Effector memory CD8-positive, alpha-beta T cell (primary cell): ENCODE measurements at places on chromosomes 2 and 18.

DNA sequence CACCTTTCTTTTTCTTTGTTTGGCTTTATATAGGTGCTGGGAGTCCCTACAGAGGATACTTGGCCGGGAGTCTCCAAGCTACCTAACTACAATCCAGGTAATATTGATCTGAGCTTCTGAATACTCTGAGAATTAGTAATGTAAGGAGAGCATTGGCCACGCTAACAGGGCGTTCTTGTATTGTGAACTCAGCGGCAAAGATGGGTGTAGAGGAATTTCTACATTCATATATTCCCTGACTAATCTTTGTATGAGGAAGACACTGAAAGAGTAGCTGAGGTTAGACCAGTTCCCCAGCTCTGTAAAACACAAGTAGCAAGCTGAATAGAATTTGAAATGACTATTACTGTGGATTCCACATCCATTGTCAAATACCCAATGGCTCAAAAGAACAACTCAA is 48.5 kb downstream of the CDK15 start:
- no peak for DNase-seq

GRCh38 chr2:1528273-1529064 is 115.2 kb downstream of the TPO start:
- DNase-seq: no peak

GRCh38 chr2:68770271-68771111 is 35.9 kb downstream of the ARHGAP25 start:
- DNase-seq: no peak

- no peak for DNase-seq
Observed at GRCh38 chr2:183248866-183249567, 124.8 kb downstream of the NUP35 start.

DNA sequence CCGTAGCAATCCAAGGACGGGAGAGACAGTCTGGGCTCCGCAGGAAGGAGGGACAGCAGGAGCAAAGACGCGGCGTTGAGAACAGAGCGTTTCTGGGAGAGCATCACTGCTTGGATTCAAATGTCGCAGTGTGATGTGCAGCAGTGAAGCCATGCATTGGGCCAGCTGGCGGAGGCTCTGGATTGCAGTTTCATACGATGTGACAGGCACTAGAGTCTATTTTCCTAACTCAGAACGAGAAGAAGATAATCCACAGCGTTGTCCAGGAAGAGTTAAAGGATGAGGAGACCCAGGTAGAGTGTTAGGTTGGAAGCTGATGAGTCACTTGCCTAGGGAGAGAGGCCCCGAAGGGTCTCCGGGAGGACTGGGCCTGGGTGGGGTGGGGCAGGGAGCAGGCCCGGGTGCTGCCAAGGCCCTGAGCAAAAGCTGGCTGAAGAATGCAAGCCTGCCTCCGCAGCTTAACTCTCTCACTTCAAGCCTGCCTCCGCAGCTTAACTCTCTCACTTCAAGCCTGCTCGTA is 17.7 kb upstream of the SEMA4C start:
- DNase-seq: no peak

- DNase-seq: no peak
Observed at GRCh38 chr2:133674066-133674432, 105.8 kb upstream of the NCKAP5 start.

DNA sequence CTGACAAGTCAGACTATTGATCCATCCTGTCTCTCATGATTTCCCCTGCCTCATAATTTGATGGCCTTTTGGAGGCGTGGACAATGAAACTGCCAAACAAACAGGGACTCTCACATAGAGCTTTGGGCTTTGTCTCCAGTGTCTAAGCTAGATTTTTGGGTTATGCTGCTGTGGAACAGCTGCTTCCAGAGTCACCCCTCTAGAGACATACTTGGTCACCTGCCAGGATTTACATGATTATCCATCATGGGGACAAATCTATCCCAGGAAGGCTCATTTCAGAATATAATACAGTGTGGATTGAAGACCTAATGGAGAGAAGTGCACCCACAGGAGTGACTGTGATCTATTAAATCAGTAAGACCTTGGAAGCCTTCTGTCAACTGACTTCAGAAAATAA is 159.6 kb downstream of the SLC8A1 start:
- no peak for DNase-seq

DNA sequence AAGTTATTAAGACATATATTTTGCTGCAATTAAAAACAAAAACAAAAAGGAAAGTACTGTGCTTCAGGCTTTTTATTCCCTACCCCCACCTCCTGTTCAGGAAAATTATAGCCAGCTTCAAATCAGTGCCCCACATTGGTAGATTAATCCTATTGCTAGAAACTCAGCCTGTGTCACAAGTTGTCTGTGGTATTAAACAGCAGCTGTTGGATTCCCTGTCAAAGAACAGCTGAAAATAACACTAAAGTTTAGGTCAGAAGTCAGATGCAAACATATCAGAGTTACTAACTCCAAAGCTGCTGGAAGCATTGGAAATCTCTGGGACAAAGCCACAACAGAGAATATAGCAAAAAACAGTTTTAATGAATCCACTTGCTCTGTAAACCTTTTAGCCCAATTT is 818 bp upstream of the CCDC141 start:
- no peak for DNase-seq

GRCh38 chr2:101858910-101859309 is 132.8 kb upstream of the IL1R2 start:
- no peak for DNase-seq

DNA sequence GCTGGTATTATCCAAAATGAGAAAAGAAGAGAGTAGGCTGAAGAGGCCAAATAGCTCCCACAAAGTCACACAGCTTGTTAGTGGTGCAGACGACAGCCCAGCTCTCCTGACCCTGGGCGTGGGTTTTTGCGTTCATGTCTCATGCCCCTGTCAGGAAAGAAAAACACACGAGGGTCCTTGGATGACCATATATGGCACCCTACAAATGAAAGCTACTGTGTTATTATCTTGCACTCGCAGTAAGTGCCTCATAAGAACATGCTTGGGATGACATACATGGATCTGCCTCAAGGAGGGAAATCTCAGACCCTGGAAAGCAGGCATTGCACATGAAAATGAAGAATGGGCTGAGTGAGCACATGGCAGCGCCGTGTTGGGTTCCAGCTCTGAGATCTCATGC is 89.7 kb downstream of the SEMA4F start:
- no peak for DNase-seq

DNA sequence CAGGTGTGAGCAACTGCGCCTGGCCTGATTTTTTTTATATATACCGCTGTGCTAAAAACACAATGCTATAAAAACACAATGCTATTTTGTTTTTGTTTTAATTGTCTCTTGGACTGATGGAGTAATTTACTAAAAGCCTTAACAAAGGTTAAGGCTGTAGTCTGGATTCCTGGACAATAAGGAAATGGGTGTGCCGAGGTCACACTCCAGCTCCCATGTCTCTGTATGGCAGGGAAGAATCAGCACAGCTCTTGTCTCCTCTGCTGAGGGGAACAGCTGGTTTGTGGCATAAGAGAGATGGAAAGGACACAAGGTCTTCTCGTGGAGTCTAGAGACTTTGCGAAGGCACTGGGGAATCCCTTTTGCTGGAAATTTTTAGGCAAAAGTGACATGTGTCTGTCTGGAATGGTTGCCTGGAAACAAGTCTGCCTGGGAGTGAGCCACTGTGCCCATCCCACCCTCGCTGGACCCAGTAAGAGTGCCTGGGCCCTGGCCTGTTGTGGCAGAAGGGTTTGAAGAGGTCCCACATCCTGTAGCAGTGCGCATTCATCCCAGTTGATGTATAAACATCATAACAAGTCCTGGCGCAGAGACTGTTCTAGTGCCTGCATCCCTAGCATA is 73.1 kb downstream of the MAPK4 start:
- DNase-seq: no peak

GRCh38 chr2:165796819-165797530 is 2.9 kb upstream of the GALNT3 start:
- peak; percentile 1 for DNase-seq

- DNase-seq: no peak
Observed at GRCh38 chr2:166384774-166385173, 9.0 kb upstream of the SCN9A start.

- DNase-seq: no peak
Observed at GRCh38 chr2:97706708-97707345, 6.5 kb upstream of the ZAP70 start.

DNA sequence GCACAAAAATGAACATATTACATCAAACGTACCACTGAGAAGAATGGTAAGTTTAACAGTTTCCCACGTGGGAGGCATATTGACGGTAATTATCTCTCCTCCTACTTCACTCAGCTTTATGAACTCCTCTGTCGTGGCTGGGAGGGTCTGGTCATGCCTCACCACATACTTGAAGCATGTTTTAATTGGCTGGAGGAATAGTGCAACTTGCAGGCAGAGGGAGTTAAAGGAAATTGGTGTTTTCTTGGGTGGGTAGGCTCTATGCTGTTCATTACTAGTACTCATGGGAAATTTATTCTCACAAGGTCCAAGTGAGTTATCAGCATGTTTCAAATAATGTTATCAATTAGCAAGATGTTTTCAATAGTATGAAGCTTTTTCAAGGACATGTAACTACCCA is 767.0 kb downstream of the PLCL1 start:
- no peak for DNase-seq

- DNase-seq: no peak
Observed at GRCh38 chr2:176986487-176986886, 226.1 kb upstream of the HNRNPA3 start.

- DNase-seq: peak; percentile 60
Observed at GRCh38 chr18:46071653-46072375, at the start of gene PSTPIP2. Gene PSTPIP2, minus strand, starts transcription at chr18:46072260. Its CDS starts 72 bp downstream, at chr18:46072188.

DNA sequence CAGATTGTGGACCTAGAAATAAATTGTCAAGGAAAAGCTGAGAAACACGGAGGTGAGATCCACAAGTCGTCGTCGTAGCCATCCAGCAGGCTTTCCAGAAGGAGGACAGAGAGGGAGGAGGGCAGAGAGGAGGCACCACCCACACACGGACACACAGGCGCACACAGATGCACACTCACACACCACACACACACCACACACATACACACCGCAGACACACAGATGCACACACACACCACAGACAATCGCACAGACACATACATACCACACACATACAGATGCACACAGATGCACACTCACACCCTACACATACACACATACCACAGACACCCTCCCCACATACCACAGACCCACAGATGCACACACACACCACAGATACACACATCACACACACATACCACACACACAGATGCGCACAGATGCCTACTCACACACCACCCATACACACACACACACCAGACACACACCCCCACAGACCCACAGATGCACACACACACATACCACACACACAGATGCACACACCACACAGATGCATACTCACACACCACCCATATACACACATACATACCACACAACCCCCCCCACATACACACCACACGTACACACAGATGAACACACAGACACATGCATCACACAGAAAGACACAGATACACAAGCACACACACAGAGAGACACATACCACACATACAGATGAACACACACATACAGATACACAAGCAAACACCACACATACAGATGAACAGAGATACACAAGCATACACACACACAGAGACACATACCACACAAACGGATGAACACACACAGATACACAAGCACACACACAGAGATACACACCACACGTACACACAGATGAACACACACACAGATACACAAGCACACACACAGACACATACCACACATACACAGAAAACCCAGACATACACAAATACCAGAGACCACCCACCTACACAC is 12.7 kb upstream of the BOK start:
- DNase-seq: no peak

DNA sequence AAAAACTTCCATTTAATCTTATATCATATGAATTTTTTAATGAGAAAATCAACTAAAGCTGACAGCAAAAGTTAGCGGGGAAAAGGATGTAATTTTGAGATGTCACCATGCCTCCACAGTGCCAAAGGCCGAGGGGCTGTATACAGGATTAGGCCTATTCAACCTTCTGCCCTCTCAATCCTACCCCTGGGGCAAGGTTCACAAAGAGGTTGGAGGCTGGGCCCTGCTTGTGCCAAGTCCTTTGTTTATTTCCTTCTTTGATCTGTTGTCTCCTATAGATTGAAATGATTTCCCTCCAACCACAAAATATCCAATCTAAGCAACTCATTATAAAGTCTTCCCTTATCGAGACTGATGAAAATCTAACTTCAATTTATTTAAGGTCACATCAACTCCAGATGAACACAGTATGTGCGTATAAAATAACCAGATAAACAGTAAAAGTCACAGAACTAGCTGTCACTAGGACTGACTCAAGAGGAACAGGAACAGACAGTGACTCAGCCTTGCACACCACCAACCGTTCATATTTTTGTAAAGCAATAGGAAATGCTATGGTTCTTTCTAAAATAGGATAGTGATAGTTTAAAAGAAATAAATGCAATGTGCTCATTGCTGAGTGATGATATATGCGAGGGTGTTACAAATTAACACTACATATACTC is 95.8 kb downstream of the SLC25A12 start:
- DNase-seq: no peak

DNA sequence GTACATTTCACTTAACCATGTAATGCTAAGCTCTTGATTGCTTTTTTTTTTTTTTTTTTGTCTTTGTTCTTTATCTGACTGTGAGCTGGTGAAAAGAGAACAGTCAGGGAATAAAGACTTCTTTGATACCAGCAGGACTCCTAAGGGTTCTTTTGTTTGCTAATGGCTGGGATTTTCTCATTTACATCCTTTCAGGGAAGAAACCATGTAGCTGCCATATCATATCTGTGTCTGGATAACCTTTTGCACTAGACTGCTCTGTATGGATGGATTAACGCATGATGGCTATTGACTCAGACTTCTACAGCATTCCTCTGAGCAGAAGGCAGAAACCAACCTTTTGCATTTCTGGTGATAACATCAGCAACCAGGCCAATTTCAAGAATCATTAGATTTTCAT is 504.0 kb downstream of the LRRTM4 start:
- no peak for DNase-seq

GRCh38 chr18:36655930-36656329 is 172.9 kb downstream of the TPGS2 start:
- DNase-seq: no peak

- DNase-seq: no peak
Observed at GRCh38 chr2:120892271-120892966, 156.8 kb downstream of the GLI2 start.

GRCh38 chr2:24382363-24383073 is 22.2 kb upstream of the ITSN2 start:
- DNase-seq: peak; percentile 56

- DNase-seq: no peak
Observed at GRCh38 chr2:23495661-23496114, 110.7 kb downstream of the KLHL29 start.

- no peak for DNase-seq
Observed at GRCh38 chr2:232484628-232485347, 2.8 kb downstream of the ECEL1 start.

GRCh38 chr2:71950256-71951082 is 197.2 kb downstream of the CYP26B1 start:
- DNase-seq: no peak

GRCh38 chr18:37662546-37663339 is 97.1 kb upstream of the CELF4 start:
- DNase-seq: no peak

DNA sequence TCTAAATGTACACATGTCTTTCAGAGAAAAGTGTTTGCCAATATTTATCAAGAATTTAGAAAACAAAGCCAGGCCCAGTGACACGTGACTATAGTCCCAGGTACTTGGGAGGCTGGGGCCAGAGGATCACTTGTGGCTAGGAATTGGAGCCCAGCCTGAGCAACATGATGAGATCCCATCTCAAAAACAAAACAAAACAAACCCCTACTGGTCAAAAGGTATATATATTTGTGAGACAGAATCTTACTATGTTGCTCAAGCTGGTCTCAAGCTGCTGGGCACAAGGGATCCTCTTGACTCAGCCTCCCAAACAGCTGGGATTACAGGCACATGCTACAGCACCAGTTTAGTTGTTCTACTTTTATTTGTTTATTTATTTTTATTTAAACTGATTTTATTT is 79.2 kb downstream of the ZDBF2 start:
- no peak for DNase-seq
